ENCODE measurements at places on chromosomes 7 and 10.

DNA sequence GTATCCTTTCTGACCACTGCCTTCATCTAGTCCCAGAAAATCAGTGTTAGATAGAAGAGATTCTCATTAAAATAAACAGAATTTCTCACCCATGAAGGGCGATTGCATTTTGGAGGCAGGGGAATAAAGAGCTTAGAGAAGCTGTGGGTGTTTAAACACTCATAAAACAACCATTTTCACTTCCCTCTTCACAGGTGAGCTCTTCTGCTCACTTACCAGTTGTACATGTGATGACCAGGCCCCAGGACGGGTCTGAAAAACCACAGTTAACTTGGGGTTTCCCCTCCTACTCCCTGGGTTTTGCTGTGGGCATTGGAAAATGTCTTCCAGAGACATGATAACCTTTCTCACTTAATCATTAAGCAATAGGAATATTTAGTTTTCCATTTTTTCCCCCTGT is 411.6 kb upstream of the DPP6 start:
- DNase-seq = no peak

DNA sequence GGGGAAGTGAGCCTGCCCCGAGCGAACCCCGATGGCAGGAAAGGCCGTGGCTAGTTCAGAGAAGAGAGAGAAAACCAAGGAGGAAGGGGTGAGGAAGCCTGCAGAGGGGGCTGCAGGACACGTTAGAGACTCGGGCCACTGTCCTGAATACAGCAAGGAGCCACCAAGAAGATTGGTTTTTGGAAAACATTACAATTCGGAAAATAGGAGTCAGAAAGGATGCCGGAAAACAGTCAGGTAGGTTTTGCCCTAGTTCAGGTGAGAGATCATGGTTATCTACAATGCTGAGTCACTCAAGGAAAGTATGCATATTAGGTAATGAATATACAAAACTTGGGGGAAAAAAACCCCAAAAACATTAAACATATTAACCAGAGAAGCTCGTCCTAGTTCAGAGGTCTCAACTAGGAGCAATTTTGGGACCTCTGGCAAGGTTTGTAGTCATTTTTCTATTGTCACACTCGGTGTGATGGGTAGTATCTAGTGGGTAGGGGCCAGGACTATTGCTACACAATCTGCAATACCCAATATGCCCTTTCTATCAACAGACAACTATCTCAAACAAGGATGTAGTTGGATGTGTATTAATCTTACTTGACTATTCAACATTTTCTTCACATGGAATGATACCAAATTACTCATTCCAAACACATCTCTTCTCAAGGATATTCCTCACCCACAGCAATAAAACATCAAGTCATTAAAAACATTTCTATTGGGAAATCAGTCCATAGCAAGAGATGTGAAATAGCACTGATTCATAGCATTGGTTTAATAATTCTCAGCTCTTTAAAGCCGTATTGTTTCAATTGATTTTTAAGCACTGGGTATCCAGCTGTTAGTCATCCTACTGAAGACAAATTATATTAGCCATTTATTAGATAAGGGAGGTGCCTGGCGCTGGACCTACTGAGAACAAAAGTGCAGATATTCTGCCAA is 74.4 kb upstream of the RSU1 start:
- DNase-seq = peak; percentile 97

DNA sequence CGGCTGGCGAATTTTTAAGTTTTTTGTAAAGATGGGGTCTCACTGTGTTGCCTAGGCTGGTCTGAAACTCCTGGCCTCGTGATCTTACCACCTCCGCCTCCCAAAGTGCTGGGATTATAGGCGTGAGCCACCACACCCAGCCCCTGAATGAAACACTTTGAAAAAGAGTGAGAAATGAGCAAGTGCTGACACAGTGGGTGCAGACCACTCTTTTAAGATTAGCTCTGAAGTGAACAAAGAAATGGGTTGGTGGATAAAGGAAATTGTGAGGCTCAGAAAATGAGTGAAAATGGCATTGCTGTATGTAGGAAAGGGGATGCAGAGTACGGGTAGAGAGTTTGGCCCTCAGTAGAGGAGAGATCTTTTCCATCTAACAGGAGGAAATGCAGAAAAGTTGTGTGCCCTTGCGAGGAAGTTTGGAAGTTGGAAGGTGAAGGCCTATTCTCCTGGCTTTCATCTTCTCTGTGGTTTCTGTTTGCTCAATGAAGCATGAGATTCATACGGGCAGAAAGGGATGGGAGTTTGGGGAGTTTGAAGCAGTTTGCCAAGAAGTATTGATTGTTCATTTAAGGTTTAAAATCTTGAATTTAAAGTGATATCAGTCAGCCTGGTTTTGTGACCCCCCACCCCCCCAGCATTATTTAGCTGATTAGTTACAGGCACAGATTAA is 11.0 kb downstream of the MAPK8 start:
- no peak for DNase-seq

DNA sequence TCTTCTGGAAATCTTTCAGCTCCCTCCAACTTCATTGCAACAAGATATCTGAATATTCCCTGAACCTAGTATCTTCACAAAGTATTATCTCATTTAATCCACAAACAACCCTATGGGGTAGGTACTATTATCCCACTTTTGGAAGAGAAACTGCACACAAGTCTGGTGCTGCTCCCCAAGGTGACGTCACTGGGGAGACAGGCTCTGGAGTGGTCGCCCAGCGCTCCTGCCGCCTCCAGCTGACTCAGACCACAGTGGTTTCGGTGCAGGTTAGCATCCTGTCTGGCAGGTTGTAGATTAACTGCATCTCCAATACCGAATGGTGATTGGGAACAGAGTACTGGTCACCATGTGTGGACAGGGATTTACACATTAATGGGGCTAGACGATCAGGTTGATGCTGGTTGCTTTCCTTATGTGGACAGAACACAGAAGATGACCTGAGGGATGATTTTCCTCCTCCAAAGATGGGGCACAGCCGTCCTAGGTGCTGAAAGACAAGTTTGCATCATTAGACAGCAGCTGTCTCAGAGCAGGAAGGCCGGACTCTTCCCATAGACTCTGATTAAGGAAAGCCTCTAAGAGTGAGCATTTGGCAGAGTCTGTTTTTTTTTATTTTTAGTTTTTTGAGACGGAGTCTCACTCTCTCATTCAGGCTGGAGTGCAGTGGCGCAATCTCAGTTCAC is 128.6 kb downstream of the TRRAP start:
- no peak for DNase-seq

DNA sequence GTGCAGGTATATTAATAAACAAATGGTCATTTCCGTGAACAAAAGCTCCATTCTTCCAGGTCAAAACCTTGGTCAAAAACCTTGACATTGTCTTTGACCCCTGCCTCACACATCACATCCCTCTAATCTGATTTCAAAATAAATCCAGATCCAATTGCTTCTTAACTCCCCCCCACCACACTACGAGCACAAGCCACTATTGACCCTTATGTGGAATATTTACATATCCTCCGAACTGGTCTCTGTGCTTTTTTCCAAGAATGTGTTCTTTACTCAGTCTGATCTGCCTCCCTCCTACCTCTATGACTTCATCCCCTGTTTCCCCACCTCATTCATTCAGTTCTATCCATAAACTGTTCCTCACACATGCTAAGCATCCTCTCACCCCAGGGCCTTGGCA is 313.6 kb upstream of the NPVF start:
- no peak for DNase-seq

DNA sequence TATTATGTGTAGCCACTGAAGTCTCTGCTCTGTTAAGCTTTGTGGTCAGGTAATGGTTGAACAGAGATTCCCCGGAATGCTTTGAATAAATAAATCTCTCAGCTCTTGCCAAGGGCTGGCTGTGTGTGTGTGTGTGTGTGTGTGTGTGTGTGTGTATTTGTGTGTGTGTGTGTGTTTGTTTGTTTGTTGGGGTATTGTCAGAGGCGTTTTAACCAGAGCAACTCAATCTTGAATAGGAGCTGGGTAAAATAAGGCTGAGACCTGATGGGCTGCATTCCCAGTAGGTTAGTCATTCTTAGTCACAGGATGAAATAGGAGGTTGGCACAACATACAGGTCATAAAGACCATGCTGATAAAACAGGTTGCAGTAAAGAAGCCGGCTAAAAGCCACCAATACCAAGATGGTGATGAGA is 256.2 kb upstream of the CACNA2D1 start:
- DNase-seq = peak; percentile 45

GRCh38 chr7:54179321-54180029 is 362.7 kb upstream of the VSTM2A start:
- no peak for DNase-seq

GRCh38 chr10:125656523-125656922 is 26.4 kb downstream of the TEX36 start:
- DNase-seq = no peak

DNA sequence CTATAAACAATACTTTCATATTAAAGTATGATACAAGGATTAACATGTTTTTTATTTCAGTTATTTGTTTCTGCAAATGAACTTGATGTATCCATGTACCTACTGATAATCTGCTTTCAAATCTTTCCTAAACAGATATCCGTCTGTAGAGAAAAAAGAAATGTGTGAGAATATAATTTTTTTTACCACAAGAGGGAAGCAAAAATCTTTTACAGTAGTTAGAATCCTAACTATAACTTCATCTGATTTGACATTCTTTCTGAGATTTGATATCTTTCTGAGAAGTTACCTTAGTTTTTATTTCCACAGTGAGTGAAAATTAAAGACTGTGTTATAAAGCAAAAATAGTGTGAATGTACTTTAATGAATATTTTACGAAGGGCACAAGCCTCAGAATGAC is 203.9 kb upstream of the PCLO start:
- no peak for DNase-seq

- no peak for DNase-seq
Observed at GRCh38 chr7:128446306-128446705, 9.4 kb upstream of the HILPDA start.

DNA sequence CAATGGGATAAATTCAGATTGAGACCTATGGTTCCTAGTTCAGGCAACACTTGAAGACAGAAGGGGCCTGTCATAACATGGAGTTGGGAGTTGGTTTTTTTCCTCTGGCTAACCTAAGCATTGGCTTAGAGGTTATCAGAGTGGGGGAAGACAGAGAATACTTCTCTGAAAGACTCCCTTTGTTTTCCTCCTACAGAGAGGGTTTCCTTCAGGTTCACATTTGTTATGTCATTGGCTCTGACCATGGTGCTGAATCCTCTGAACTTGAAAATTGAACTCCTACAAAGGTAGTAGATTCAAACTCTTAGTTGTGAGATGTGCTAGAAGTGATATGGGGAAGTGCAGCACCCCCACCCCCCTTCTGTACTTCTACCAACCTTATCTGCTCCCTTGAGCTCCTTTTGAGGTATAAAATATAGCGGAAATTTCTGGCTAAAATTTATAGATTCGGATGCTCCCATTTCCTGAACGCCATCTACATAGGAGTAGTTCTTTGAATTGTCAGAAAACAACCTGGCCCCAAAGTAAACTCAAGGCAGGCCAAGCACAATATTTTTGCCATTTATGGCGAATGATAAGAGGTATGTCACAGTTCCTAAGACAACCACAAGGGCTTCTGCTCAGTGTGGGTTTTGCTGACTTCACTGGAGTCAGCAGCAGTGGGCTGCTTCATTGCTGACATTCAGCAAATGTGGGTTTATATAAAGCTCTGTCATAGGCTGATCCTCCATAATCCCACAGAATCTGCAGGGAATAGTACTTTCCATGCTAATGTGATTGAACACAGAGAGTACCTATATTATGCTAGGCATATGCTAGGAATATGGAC is 131.6 kb upstream of the KLF14 start:
- peak; percentile 15 for DNase-seq

DNA sequence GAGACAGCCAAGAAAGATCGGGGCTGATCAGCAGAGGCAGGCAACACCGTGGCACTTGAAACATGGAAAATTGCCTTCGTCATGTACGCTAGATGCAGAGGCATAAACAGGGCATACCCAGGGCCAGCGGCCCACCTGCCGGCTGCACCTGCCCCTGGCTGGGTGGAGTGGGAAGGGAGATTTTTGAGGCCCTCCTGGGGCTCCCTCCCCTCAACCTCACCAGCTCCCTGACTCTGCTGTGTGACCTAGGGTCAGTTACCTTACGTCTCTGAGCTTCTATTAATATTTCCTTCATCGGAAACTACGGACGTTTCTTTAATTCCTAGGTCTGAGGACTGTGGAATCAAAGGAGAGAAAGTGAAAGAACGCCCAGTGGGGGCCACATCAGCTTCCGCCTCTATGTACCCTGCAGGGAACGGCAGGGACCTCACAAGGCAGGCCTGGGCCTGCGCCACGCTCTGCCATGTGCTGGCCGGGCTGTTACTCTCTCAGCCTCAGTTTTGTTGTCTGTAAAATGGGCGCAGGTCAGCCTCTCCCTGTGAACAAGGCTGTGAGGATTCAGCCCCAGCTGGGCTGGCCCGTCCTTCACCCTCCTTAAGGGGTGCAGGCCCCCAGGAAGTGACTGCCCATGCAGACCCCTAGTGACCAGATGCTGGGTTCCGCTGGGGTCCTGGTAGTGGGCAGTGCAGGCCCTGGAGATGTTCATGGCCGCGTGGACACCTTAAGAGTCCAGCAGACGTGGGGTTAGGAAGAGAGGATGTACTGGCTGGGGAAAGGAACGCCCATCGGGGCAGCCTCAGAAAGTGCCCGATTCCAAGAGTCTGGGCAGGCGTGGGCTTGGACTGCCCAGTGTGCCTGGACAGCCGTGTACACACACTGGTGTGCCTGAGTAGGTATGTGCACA is 22.7 kb downstream of the ELFN1 start:
- DNase-seq = no peak

GRCh38 chr10:132951926-132952325 is 9.6 kb upstream of the CFAP46 start:
- no peak for DNase-seq

DNA sequence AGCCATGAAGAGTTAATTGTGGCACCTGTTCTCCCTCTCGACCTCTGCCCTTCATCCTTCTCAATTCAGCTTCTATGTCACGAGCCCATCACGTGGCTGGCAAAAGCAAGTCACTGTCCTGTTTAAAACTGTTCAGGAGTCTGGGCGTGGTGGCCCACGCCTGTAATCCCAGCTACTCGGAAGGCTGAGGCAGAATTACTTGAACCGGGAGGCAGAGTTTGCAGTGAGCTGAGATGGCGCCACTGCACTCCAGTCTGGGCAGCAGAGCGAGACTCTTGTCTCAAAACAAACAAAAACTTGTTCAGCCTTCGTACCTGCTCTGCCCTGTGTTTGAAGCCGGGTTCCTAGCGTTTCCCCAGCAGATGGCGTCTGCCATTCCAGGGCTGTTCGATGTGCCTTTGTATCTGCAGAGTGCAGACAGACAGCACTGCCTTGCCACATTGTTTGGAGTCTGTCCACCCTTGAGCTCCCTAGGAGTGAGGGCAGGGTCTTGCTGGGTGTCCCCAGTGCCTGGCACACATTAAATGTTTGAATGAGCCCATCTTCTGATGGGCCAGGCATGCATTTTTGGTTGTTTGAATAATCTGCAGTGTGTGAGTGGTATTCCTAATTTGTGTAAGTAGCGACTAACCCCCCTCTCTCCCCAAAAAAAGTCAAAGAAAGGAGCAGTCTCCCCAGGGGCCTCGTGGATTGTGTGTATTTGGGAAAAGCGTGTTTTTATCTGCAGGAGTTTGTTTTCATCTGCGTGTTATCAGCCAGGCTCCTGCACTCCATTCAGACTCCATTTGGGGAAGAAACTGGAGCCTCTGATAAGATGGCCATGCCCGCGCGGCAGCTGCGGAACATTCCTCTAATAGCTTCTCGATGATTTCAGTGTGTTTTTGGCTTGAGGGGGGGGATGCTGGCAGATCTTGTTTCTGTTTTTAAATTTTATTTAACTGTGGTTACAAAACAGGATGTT is 61.2 kb downstream of the DNAJB6 start:
- DNase-seq = peak; percentile 61

GRCh38 chr7:55595511-55595910 is 23.2 kb upstream of the VOPP1 start:
- DNase-seq = no peak
